ENCODE measurements at places on chromosomes 6 and 20.

DNA sequence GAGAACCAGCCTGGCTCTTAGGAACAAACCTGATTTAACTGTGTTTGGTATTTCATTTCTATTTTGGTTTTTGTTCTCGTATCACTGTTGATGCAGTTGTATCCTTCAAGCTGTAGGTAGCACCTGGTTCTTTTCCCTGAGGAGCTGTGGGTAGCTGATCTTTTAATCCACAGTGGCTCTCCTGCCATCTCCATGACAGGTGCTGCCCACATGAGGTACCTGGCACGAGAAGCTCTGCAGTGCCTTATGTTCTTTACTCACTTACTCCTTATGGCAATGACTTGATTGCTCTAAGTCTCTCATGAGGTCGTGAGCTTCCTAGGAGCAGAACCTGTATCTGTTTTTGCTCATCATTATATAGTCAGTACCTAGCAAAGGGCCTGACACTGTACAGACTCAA is 74.3 kb upstream of the EMILIN3 start:
- DNase-seq: no peak

DNA sequence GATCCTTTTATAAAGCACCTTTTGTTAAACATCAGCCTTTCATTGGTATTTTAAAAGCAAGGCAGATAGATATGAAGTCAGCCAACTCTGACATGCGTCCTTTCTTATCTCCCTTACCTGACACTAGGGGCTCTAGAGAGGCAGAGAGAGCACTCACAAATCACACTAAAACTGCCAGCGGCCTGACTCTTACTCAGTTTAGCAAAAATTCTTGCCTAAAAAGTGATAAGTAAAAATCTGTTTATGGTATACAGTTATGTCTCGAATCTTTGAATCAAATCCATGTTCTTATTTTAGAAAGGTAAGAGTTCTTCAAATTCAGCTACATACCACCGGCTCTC is 10.4 kb upstream of the TDRD6 start:
- DNase-seq: no peak

- DNase-seq: peak; percentile 17
Measured at GRCh38 chr20:39069976-39070375, 107.8 kb downstream of the DHX35 start.

DNA sequence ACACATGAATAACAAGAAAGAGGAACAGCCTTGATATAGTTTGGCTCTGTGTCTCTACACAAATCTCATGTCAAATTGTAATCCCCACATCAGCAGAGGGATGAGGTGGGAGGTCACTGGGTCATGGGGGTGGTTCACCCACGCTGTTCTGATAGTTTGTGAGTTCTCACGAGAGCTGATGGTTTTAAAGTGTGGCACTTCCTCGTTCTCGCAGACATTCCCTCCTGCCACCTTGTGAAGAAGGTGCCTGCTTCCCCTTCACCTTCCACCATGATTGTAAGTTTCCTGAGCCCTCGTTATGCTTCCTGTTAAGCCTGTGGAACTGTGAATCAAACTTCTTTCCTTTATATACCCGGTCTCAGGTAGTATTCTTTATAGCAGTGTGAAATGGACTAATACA is 13.1 kb downstream of the SRPK1 start:
- DNase-seq: no peak

- no peak for DNase-seq
Measured at GRCh38 chr20:21027569-21027968, 78.6 kb downstream of the LINC00237 start.

DNA sequence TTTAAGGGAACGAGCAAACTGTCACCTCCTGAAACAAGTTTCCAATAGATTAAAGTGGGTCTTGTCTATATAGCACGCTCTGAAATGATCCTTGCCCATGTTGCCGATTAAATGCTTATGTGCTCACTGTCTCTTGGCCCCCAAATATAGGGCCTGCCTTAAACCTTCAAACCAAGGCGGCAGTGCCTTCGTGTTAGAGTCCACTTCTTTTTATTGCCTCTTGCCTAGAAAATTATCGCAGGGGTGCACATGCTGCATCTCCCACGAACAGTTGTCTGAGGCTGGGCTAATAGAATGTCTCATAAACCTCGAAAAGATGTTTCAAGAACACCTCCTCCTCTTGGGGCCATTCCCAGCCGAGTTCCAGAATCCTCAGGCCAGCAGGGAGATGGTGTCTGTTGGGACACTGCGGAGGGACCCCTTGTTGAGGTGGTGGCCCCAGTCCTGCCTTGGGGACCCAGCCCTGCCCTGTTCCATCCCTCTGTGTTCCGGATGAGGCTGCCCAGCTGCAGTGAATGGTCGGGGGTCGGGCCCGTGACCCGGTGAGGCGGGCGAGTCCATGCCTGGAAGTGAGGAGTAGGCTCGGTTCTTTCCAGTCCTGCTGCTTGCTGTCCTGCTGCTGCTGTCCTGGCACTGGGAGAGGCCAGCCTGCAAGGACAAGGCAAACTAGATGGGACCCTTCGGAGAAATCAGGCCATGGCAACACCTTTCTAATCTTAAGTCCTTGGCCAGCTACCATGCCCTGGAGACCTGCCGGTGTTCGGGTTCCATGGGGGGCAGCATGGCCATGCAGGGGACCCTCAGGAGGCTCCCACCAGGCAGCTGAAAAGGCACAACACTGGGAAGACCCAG is 34.7 kb upstream of the SLCO4A1 start:
- no peak for DNase-seq

- DNase-seq: no peak
Measured at GRCh38 chr20:39698752-39699151, 736.6 kb downstream of the DHX35 start.

DNA sequence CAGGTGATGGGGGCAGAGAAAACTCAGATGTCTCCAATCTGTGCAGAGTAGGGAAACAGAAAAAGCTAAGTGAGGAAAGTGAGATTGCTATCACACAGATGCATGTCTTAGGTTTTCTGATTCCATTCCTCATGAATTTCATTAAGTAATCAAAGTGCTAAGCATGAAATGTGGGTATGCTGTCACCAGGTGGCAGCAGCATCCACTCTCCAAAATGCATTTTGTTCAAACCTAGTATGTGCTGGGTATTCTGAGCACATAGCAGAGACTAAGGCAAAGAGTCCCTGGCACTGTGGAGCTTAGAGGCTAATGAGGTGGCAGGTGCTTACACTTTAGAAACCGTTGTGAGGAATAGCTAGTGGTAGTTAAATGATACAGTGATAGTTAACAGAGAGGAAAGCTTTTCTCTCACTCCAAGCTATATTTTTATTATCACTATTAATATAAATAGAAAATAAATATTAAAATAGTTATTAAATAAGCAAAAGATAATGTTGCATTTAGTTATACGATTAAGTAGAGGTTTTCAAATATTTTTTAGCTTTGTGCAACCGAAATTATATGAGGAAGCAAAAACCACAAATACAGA is 179.5 kb downstream of the CDH26 start:
- peak; percentile 24 for DNase-seq

DNA sequence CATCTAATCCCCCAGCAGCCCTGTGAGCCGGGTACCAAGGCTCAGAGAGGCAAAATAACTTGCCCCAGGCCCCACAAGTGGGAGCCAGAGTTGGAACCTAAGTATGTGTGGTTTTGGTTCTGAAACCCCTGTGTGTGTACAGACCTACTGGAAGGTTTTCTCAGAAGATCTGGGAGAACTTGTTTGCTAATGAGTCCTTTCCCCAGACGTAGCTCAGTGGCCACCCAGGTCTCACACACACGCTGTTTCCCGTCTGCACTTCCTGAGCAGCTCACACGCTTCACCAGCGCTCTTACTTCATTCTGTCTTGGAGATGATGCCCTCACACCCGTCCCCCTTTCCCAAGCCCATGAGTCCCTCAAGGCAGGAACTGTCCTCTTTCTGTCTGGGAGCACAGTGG is 8.2 kb downstream of the CCN5 start:
- DNase-seq: no peak

- DNase-seq: peak; percentile 71
Measured at GRCh38 chr6:22873513-22874136, 304.3 kb downstream of the HDGFL1 start.

- no peak for DNase-seq
Measured at GRCh38 chr6:127185437-127185995, 67.0 kb downstream of the RSPO3 start.

DNA sequence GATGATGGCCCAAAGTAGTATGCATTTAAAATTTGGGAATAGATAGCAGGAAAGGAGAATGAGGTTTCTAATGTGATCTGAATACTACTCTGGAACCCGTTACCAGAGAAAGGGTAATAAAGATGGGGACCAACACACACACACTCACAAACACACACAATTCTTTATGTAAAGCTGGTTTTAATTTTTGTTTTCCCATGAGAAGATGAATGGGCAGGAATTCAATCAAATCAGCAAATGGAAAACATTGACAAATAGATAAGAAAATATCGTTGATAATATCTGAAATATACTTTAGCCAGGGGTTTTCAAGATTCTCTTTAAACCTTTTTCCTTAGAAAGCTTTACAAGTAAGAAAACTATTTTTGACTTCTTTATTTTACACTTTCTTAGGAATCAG is 303.0 kb downstream of the PRL start:
- no peak for DNase-seq

- DNase-seq: no peak
Measured at GRCh38 chr6:138287144-138287955, 69.1 kb upstream of the PBOV1 start.

DNA sequence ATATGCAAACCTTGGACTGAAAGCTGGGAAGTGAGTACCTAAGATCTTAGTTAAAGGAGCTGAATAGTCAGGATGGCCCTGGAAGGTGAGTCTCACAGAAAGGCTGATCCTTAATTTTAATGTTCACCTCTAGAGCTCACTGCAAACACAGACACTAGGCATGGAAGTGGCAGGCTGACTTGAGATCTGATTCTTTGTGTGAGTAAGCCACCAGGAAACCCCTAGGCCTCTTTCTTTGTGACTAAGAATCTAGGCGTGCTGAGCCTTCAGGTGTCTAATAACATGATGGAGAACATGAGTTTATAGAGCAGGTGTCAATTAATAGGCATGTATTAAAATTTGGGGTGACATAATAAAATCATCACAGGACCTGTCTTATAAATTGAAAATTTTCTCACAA is 642.2 kb downstream of the EYS start:
- DNase-seq: no peak

DNA sequence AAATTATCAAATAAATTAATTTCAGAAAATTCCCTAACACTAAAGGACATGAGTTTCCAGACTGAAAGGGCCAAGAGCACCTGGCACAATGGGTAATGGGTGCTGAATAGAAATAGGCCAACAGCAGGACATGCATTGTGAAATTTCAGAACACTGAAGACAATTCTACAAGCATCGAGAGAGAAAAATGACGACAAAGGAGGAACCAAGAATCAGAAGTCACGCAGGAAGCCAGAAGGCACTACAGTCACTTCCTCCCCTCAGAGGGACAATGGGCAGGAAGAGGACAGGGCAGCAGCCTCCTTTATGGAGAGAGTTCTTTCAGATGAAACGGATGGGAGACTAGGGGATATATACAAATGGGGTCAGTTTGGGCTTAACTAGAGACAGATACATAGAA is 29.6 kb downstream of the PCNA start:
- no peak for DNase-seq

DNA sequence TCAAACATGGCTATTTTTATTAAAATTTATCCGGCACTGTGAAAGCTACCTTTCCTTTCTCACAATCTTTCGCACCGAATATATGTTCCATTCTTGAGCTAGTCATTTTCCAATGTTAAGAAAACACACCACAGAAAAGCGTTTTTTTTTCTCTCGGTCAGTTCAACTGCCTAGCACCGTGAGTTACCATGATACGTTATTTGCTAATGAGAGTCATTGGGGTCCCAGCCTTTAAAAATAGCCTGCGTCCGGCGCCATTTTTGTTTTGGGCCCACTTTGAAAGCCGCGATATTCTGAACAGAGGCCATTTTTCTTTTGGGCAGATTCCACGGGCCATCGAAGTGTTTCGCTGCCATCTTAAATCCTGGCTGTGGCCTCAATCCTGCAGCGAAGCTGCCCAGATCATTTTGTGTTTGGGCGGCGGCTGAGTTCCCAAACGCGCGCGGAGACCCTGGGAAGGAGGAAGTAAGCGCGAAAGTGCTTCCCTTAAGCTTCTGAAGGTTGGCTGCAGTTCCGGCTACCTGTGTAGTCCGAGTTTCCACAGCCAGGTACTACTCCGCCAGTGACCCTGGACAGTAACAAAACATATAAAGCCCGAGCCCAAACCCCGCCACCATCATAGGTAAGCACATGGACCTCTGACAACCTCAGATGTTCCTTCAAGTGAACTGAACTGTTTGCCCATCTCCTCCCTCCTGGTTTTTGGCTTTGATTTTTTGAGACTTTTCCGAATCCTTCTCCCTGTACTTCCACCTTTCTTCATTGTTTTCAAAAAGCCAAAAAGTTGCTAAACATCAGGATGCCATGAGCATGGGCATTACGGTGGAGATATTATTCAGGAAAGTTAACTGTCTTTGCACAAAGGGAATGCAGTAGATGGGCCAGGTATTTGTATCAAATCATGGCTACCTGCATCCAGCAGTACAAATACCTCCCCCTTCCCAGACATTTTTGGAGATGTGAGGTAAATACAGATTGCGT is at the start of gene SLX4IP:
SLX4IP (plus strand) TSS at position 474 of the 981 bp plus-strand sequence. CDS start 22,900 bp downstream, outside the sequence.
- peak; percentile 95 for DNase-seq

DNA sequence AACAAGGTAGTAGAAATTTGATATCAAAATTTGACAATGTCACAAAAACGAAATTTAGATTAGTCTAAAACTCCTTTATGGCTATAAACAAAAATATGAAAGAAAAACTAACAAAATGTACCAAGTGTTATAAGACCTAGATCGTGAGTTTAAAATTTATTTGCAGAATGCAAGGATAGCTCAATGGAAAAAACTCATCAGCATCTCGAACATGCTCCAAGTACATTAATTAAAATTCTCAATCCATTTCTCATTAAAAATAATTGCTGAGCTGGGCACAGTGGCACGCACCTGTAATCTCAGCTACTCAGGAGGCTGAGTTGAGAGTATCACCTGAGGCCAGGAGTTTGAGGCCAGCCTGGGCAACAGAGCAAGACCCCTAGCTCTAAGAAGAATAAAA is 70.8 kb downstream of the MAP3K5 start:
- DNase-seq: no peak

GRCh38 chr6:38671885-38672467 is 31.0 kb downstream of the GLO1 start:
- DNase-seq: peak; percentile 76

Measured in IMR-90 (cell line).